ENCODE measurements at places on chromosomes 12 and 14.

DNA sequence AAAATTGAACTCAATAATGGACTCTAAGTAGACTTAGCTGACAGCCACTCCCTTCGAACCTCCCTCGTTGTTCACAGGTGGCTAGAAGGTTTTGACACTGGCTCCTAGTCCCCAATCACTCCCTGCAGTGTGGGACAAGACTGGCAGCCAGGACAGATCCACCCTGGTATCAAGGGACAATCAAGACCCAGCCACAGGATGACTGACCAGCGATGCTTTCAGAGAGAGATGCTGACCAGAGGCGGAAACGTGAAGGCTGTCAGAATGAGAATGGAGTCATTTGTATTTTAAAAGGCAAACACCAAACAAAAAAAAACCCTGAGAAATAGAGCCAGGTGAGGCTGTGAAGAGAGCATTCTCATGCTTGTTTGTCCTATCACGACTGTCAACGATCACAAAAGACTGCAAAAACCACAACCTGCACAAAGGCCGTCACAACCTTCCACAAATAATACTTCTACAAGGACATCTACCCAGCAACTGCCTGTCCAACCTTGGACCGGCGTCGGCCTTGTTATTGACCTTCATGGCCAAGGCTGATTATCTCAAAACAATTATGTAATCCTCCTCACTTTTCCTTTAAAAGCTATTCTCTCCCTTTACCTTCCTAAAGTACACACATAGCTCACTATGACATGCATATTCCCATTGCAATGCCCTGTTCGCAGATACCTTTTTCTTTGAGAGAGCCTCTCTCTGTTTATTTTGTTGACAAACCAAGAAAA is 13.2 kb downstream of the EIF5 start:
- DNase-seq, result no peak

DNA sequence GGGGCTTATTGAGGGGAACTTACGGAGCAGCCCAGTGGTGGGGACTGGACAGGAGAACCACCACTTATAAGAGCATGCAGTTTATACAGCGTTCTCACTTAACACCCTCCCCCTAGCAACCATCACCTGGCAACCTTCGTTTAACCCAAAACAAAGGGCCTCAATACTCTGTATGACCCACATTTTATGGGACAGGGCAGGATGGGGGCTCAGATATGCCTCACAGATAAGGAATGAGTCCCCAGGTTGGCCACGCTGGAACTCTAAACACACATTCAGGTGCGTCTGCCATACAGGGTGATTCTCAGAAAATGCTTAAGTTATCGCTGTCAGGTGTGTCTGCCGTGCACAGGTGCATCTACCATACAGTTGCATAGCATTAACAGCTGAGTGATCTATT is 99.2 kb downstream of the GCH1 start:
- DNase-seq, result no peak

DNA sequence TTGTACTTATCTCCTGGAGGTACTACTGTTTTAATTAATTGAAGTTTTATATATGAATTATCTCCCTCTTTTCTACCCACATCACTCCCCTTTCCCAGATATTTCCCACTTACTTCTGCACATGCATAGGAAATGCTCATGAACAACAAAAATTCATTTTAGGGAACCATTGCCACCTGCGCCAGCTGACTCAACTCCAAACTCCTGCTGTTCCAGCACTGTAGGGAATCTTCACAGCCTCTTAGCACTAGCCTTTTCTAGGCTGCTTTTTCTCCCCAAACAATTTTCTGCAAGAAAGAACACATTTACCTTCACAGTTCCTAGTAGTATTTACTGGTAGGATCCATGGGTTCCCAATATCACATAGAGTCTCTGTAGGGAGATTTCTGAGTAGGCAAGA is 268.4 kb downstream of the LRFN5 start:
- DNase-seq, result no peak

DNA sequence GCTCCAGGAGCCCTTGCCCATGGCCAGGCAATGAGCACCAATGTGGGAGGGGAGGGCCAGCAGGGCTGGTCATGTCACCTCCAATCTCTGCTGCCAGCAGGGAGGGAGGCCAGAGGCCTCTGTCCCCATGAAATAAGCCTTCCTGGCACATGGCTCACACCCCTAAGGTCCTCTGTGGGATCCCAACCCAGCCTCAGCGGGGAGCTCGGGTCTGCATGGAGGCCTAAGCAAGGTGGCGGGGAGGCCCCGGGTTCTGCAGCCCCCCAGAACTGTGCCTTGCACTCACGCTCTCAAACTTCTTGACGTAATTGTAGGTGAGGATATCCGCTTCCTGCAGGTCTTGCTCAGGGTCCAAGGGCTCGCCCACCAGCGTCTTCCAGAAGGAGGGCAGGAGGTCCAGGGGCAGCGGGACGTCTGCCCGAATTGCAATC is 41.7 kb downstream of the TRAFD1 start:
- no peak for DNase-seq

GRCh38 chr14:32473464-32473855 is 144.4 kb downstream of the AKAP6 start:
- DNase-seq, result peak; percentile 60

DNA sequence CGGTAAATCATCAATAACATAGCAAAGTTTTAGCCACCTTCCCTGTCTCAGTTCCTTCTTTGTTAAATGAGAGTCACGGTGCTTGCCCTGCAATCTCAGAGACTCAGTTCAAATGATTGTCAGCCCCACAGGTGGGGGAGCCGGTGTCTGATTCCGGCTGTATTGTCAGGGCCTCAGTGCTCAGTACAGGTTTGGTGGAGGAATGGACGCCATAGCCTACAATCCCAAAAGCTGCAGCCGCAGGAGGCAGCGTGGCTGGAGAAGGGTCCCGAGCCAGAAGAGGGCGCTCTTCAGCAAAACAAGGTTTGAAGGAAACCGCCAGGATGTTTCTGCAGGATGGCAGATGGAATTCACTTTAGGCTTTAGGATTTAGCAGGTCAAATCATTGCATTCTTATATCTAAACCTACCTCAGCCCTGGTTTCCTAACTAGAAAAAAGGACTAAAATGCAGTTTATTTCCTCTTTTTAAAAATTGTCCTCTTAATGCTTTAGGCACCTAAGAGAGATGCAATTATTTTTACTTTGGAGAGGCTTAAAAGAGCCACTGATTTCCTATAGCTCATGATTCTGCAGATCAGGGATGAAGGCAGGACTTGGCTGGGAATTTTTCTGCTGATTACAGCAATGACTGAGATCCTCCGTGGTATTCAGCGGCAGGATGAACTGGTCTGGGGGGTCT is 29.2 kb downstream of the FOS start:
- peak; percentile 69 for DNase-seq

DNA sequence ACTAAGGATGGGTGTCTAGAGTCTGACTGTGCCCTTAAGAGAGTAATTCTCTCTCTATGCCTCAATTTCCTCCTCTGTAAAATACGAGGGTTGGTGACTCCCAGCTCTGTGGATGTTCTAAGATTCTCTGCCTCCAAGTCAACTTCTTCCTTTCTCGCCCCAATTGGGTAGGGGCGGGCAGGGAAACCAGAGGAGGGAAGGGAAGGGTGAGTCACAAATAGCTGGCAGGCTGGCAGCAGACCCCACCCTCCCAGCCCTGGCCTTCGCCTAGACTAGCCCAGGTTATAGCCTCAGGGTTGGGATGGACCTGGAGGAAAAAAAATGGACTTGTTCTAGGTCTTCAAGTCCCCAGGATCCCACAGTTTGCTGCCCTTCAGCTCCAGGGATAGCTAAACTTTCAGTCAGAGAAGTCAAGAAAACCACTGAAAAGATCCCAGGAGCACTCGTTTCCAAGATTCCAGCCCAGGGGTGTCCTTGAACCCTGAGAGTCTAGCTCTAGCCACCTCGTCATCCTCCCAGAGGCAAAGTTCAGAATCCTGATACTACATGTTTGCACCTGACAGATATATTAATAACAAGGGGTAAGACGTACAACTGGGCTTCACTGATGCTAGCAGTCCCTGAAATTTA is 2.3 kb downstream of the DGKA start:
- DNase-seq, result no peak

- DNase-seq, result no peak
These were observed 26.6 kb upstream of the PNMA1 start for GRCh38 chr14:73740618-73741326.
